ENCODE measurements at places on chromosomes 2 and 18. TPM values are rescaled to one million over a fixed set of nuclear protein-coding genes. Genes with fewer than 3 reads are reported as not detected.
A peak's percentile ranks its signal among the peaks of the same experiment; 100 is the strongest.

- DNase-seq, result no peak
Observed at GRCh38 chr2:140011287-140011686, 1231.1 kb upstream of the NXPH2 start.

GRCh38 chr2:136051001-136051724, 65.7 kb upstream of the DARS1 start:
- peak; percentile 14 for DNase-seq

- no peak for DNase-seq
Observed at GRCh38 chr2:51629406-51629805, 597.5 kb upstream of the NRXN1 start.

DNA sequence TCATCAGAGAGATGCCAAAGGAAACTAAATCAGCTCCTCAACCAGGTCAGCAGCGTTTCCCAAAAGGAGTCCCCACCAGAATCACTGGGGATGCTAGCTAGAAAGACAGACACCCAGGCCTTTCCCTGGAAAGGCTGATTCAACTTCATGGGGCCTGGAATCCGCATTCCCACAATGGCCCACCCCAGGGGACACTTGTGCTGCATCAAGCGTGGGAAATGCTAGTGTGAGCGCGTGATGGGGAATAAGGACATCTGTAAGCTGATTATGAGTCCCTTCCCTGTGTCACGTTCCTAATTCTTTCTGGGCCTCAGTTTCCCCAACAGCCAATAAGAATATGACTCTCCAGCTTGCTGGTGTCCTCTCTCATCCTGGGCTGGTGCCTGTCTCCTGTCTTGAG, 2.2 kb upstream of the WNT10A start:
- no peak for DNase-seq

- DNase-seq, result no peak
Observed at GRCh38 chr18:35464831-35465279, 32.9 kb downstream of the INO80C start.

The ORC2 gene
- total RNA-seq, result 63.3 TPM

The GMPPA gene
- total RNA-seq, result 41.3 TPM

The STARD6 gene
- total RNA-seq, result 0.54 TPM
